Subcutaneous adipose tissue (tissue), 4 donors: ENCODE measurements at places on chromosomes 11 and 22. TPM values are rescaled to one million over a fixed set of nuclear protein-coding genes. Genes with fewer than 3 reads are reported as not detected.

Gene BIK
- total RNA-seq: not detected

Gene OR51B5
- total RNA-seq: 0.85 TPM

Gene RASSF10
- total RNA-seq: 0.22 TPM

Gene MFRP
- not detected for total RNA-seq

Gene PLAAT2
- not detected for total RNA-seq

Gene TEX12
- total RNA-seq: 1.5 TPM

Gene MIAT
- total RNA-seq: 0.49 TPM

Gene SMTNL1
- not detected for total RNA-seq

Gene INCENP
- total RNA-seq: 10.9 TPM

Gene ABTB2
- total RNA-seq: 0.94 TPM

Gene RCOR2
- total RNA-seq: not detected

Gene LARGE2
- total RNA-seq: not detected

Gene UPB1
- 0.44 TPM for total RNA-seq

Gene INSC
- not detected for total RNA-seq

Gene MED17
- 20.4 TPM for total RNA-seq

Gene PRR5
- 14.3 TPM for total RNA-seq

Gene KRTAP5-9
- total RNA-seq: 0.75 TPM

Gene TEF
- total RNA-seq: 30.1 TPM

Gene MS4A4A
- 372 TPM for total RNA-seq

Gene PLAAT5
- 41.7 TPM for total RNA-seq

Gene NAALAD2
- total RNA-seq: 7.7 TPM

Gene PHLDA2
- total RNA-seq: not detected

Gene CNIH2
- not detected for total RNA-seq

Gene KCNK4
- not detected for total RNA-seq

Gene UPK3A
- not detected for total RNA-seq

Gene MGAT3
- 7.7 TPM for total RNA-seq

Gene LMNTD2
- 0.65 TPM for total RNA-seq

Gene OR52H1
- not detected for total RNA-seq

Gene RASD2
- total RNA-seq: 0.44 TPM

Gene OR5A1
- total RNA-seq: not detected

Gene PGA5
- 3.4 TPM for total RNA-seq

Gene SCGB1D2
- total RNA-seq: not detected

Gene CLCF1
- 3.6 TPM for total RNA-seq

Gene BLID
- total RNA-seq: 1.5 TPM

Gene C22orf31
- total RNA-seq: not detected

Gene MMP12
- not detected for total RNA-seq

Gene ANO9
- total RNA-seq: 1.5 TPM

Gene NRIP3
- 0.38 TPM for total RNA-seq

Gene USP35
- total RNA-seq: 7.8 TPM

Gene ROM1
- total RNA-seq: 8.9 TPM

Gene OR5B21
- not detected for total RNA-seq

Gene GAS2L1
- 31.6 TPM for total RNA-seq

Gene MS4A12
- total RNA-seq: not detected

Gene PRR33
- not detected for total RNA-seq

Gene CEP126
- total RNA-seq: 18.2 TPM

Gene GAB4
- total RNA-seq: not detected

Gene FOLR2
- 75.9 TPM for total RNA-seq
